SIG-M5 (cell line): ENCODE measurements at places on chromosomes 7 and 10.

GRCh38 chr10:106396192-106396591, 768.3 kb downstream of the SORCS1 start:
- DNase-seq: no peak

- no peak for DNase-seq
These were observed 80.1 kb upstream of the LRRN3 start for GRCh38 chr7:111010798-111011197.

DNA sequence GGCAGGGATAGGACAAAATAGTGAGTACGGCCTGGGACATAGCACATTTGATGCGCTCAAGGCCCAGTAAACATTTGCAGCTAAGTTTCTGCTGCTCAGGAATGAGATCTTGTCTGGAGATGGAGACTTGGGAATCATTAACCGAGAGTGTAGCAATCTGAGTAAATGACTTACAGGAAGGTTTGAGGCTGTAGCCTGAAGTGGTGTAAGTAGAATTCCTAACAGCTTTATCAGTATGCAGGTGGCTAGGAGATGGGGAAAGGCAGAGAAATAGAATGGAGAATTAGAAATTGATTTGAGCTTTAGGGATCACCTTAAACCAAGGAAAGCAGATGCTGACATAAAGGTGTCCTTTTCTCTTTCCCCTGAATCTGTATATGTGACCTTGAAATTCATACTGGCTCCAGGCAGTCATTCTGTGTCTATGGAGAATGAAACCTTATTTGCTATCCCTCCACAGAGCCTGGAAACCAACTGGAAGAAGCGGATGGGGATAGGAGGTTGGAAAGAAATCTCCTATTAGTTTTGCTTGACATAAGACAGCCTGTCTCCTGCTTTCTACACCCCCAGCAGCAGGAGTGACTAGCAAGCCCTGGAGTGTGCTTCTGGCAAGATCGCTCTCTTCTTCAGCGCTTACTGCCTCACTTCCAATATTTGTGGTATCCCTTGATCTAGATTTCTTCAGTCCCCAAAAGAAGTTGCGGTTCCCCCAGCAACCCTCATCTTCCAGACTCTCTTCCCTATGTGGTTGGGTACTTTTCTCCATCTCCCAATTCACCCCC, 6.4 kb upstream of the PON2 start:
- no peak for DNase-seq

DNA sequence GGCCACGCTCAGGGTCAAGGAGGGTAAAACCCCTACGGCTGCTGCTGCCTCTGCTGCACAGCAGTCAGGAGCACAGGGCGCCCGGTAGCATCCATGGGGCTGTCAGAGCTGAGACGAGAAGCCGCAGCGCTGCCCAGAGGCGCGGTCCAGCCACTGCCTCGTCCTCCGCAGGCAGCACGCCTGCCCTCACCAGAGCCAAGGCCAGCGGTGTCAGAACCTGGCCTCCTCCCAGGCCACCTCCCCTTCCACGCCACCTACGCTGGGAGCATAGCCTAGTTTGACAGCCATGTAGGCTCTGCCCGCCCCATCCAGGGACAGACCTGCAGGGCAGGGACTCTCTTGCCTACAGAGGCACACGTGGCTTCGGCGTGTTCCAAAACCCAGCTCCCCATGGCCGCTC, 16.2 kb downstream of the INTS1 start:
- no peak for DNase-seq

DNA sequence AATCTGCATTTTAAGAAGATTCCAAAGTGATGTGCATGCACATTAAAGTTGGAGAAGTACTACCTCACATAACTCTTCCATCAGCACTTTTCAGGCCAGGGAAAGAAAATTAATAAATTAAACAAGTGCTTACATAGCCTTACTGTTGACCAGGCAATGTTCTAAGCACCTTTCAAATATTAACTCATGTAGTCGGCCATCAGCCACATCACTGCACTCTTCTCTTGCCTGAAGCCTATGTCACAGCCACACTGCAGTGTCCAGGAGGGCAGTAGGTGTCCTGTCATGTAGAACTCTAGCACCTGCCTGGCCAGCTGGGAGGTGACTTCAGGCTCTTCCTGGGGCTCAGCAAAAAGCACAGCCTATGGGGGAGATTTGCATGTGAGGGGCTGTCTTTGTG, 71.5 kb downstream of the CDK1 start:
- DNase-seq: no peak

GRCh38 chr7:137768366-137768765, 78.4 kb downstream of the DGKI start:
- no peak for DNase-seq

GRCh38 chr7:140078392-140078791, 15.6 kb upstream of the PARP12 start:
- no peak for DNase-seq

DNA sequence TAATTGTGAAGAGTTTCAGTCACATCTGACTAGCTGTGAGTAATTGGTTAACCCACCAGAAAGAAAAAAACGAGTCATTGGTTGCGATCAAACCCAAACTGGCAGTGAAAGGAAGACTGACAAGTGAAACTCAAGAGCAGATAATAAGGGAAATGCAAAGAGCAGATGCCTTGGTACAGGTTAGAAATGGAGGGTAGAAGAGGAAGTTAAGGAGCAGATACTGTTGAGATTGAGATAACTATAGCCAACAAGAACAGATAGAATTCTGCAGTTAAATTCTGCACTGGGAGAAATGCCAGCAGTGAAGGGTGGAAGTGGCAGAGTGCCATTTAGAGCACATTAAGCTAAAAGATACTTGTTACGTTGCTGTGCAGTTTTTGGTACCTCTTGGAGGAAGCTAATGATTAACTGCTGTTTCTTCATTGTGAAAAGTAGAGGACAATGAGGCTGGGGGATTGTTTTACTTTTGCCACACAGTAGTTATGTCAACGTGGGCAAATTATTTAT, 65.8 kb downstream of the CDK13 start:
- DNase-seq: peak; percentile 7

GRCh38 chr10:127550861-127551260, 1.8 kb downstream of the NPS start:
- no peak for DNase-seq
